ENCODE measurements at places on chromosomes 11 and 22.
A peak's percentile ranks its signal among the peaks of the same experiment; 100 is the strongest.

DNA sequence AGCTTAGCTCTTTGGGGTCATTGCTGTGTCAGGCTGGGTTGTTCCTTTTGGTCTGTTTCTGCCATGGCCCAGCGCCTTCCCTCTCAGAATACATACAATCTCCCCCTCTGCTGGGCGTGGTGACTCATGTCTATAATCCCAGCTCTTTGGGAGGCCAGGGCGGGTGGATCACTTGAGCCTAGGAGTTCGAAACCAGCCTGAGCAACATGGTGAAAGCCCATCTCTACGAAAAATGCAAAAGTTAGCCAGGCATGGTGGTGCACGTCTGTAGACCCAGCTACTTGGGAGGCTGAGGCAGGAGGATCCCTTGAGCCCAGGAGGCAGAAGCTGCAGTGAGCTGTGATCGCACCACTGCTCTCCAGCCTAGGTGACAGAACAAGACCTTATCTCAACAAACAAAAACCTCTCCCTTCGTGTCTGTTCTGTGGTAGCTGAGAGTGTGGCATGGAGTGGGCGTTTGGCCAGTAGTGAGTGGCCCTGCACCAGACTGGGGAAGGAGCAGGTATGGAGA, 46.7 kb upstream of the RAB1B start:
- DNase-seq = no peak

- DNase-seq = no peak
These were observed 476 bp downstream of the ARHGAP32 start for GRCh38 chr11:129191649-129192048.

- no peak for DNase-seq
These were observed 22.0 kb downstream of the TP53AIP1 start for GRCh38 chr11:128920666-128921065.

DNA sequence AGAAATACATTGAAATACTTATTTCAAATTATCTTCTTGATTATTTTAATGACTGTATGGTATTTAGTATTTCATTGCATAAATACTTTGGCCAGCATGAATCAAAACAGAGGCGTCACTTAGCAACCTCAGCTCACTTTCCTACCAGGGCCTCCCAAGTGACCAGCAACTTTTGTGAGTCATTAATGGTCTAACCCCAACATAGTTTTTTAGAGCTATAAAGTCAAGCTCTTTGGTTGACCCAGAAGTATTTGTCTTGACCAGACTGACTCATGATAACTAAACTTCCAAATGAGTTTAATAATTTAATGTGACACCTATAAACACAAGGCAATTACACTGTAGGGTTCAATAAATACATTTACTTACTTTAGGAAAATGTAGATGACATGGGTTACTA, 27.9 kb upstream of the RBMXL2 start:
- no peak for DNase-seq

DNA sequence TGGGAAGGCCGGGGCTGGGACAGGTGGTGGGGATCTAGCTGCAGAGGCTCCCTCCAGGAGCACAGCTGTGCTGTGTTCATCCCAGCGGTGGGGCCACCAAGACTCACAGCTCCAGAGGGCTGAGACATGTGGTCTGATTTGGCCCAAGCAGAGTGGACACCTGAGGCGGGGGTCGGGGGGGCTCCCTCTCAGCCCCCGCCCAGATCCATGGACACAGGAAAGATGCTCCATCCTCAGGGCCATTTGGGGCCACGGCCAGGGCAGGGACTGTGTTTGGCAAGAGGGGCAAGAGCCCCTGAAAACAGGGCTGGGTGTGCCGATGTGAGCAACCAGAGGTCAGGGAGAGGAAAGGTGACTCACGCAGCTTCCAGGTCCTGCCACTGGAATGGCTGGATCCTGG, 219.4 kb downstream of the BRD1 start:
- no peak for DNase-seq

DNA sequence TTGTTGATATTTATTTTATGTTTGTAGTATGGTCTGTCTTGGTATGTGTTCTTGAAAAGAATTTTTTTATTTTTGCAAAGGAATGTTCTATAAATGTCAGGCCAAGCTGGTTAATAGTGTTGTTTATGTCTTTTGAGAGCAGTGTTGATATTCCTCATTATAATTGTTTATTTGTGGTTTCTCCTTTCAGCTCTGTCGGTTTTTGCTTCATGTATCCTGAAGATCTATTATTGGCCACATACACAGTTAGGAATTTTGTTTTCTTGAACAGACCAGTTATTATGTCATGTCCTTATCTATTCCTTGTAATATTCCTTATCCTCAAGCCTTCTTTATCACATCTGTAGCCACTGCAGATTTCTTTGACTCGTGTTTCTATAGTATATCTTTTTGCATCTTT, 56.5 kb downstream of the PDHX start:
- no peak for DNase-seq

DNA sequence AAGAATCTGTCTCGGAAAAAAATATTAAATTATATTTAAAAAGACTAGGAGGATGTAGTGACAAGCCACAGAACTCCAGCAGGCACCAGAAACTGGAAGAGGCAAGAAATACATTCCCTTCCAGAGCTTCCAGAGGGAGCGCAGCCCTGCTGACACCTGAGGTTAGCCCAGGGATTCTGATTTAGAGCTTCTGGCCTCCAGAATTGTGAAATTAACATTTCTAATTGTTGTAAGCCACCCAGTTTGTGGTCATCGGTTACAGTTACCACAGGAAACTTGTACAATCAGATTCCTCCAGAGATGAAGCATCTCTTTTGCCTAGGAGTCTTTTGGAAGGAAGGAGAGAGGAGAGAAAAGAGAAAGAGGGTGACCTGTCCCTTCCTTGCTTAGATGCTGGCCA, 6.4 kb upstream of the UBASH3B start:
- DNase-seq = no peak

- no peak for DNase-seq
These were observed 17.3 kb downstream of the RPUSD4 start for GRCh38 chr11:126194121-126194543.

- DNase-seq = no peak
These were observed 2.0 kb upstream of the KDELR3 start for GRCh38 chr22:38465673-38466490.

GRCh38 chr11:16946477-16947282, 67.5 kb downstream of the PLEKHA7 start:
- no peak for DNase-seq

- no peak for DNase-seq
These were observed 22.9 kb upstream of the APOA1 start for GRCh38 chr11:116860303-116860702.

DNA sequence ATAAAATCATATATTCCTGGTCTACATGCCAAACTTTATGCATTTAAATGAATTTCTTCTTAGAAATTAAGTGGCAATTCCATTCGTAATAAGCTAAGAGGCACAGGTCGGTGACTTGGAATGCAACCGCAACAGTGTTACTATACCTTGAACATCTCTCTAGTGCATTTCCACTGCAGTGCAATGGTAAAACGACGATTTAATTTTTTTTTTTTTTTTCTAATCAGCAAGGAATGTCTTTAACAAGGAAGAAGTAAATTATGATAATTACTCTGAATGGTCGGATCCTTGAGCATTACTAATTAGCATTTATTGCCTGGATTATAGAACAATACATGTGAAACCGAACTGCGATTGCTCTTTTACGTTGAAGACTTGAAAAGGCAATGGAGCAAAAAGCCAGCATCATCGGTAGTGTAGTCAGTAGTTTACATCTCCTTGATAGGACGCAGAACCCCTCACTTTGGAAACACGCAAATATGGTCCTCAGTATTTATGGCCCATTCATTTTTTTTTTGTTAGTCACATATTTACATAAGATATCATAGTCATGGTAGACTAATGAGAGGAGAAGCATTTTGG, 20.2 kb downstream of the BLID start:
- no peak for DNase-seq

DNA sequence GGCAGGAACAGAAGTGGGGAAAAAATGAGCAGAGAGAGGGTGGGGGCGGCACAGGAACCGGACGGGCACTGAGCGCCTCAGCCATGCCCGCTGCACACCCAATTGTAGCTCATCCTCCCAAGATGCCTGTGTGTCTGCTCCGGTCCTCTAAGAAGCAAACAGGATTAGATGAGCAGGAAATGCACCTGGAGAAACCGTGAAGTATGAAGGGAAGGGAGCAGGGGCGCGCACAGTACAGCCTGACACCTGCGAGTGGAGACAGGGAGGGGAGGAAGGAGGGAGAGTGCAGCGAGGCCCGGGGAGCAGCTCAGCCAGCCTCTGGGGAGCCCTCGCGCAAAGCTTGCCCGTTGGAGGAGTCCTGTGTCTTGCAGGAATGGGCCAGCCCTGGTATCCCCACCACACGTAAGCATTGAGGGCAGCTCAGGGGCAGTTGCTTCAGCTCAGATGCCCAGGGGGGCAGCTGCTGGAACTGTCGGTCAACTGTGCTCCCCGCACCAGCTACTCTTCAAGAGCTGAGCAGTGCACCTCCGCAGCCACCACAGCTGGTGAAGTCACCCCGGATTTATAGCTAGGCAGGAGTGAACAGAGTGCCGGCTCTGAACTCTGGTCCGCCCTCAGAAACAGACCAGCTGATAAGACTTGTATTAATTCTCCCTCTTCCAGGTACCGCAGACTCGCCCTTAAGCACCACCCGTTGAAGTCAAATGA, 7.0 kb downstream of the DNAJB13 start:
- no peak for DNase-seq

DNA sequence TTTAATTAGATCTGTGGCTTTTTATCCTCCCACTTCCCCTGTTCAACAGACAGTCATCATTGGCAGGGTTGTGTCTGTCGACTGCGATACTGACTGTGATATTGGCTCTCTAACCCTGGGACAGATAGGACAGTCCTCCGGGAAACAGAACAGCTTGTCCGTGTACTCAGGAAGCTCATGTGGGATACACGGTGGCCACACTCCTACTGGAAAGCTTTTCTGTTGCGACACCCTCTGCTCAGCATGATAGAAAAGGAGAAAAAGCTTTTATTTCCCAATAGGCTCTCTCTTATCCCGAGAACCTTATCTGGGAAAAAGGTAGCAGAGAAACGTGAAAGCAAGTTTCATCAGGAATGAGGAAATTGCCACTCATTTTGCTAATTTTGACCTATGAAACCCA, 60.4 kb upstream of the HSPA8 start:
- DNase-seq = no peak

GRCh38 chr22:43006753-43007152, 8.2 kb downstream of the PACSIN2 start:
- DNase-seq = no peak

DNA sequence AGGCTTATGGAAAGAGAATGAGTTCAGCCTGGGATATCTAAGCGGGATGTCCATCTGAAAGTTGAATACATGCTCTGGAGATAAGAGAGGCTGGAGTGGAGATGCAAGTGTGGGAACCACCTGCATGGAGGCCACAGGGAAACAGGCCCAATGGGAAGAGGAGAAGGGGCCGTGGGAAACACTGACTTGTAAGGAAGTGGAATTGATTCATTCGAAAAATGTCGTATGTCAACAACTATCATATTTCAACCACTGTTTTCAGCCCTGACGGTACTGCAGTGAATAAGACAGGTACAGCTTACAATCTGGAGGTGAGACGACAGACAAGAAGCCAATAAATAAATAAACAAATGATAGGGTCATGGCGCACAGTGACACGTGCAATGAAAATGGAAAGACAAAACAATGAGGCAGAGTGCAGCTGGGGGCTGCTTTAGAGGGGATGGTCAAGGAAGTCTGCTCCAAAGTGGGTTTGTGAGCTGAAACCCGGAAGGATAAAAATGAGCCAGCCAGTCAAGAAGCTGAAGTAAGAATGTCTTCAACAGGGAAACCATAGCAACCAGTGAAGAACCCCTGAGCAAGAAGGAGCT, 35.9 kb downstream of the EFCAB6 start:
- DNase-seq = no peak

- peak; percentile 94 for DNase-seq
These were observed 27.8 kb downstream of the CD82 start for GRCh38 chr11:44593251-44593650.

- DNase-seq = peak; percentile 45
These were observed at the start of gene OPCML for GRCh38 chr11:133531971-133532651. TSS of gene OPCML (minus strand) at chr11:133532501.

DNA sequence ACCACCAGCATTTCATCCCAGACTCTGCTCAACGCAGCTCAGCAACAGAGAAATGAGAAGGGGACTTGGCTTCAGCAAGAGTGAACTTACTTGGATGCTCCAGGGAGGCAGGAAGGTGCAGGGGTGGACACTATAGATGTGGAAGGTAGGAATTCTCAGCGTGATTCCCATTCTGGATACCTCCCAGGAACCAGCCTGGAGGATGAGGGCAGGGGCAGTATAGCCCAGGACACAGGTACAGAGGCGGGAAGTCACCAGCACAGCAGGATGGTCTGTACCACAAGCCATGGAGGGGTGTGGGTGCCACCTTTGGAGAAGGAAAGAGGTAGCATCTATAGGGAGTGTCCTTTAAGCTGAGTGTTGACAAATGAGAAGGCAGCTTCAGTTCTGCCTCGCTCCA, 1275.2 kb downstream of the TBC1D22A start:
- DNase-seq = no peak

- no peak for DNase-seq
These were observed 185.3 kb downstream of the BRD1 start for GRCh38 chr22:49642331-49642730.

GRCh38 chr11:126328001-126328390, 24.1 kb downstream of the DCPS start:
- DNase-seq = no peak

DNA sequence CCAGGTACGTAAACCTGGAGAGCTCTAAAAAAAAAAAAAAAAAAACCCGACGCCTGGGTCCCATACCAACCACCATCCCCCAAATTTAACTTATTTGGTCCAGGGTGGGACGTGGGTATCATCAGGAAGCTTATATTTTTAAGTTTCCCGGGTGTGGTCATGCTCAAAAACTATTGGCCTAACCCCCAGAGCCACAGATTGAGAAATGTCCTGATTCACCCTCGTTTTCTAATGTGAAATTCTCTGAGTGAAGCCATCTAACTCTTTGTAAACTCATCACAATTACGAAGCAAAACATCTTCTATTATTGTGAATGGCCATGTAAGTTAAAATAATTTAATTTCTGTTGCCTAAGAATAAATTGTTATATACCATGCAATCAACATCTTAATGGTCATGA, 29.6 kb downstream of the PAK1 start:
- DNase-seq = no peak

- DNase-seq = no peak
These were observed 194.3 kb upstream of the BDNF start for GRCh38 chr11:27894552-27894951.

GRCh38 chr22:36772451-36772850, 3.5 kb downstream of the IFT27 start:
- DNase-seq = no peak

DNA sequence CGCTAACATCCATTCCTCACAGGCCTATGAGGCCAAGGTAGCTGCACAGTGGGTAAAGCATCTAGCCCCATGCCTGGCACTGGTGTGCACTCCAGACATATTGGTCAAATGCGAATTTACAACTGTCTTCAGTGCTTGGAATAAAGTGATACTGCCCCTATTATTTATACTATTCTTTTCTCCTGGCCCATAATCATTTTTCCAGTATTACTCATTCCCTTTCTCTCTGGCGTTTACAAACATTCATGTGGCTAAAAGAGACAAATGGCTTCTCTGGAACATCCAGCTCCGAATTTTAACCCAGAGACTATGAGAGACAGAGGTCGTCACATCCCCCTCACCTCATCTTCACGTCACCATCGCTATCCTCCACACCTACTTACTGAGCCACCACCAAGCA, 87.2 kb upstream of the PITPNB start:
- DNase-seq = no peak
